COLO829 (cell line): ENCODE measurements at places on chromosomes 16 and 17.

DNA sequence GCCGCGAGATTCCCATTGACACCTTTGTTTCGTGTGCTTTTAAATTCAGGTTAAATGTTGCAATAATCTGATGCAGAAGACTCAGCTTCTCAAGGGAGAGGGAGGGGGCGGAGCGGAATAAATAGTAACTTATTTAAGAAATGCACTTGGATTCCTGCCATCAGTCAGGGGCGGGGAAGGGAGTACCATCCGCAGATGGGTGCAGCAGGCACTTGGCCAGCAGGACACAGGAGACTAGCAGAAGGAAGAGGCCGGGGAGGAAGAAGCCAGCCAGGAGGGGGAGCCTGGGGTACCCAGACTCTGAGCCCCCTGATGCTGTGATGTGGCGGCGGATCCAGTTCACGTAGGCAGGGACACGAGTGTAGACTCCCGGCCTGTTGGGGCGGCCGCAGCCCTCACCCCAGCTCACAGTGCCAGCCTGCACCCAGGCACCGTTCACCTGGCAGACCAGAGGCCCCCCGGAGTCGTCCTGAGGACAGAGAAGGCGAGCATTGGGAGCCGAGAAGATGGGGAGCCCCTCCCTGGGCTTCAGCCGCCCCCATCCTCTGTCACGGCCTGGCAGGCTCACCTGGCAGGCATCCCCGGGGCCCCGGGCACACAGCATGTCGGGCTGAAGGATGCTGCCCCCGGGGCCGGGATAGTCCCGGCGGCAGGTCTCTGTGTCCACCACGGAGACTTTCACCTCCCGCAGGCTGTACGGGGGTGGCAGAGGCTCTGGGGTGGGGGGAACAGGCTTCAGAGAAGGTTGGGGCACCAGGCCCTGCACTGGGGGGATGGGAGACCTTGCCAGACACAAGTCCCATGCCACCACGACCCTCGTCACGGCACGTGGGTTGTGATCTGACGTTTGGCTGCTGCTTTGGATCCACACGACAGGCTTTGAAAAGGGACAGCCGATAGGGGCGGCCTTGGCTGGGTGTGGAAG is 3.2 kb downstream of the TPSG1 start:
- no peak for DNase-seq

- DNase-seq: no peak
These were observed 359.3 kb downstream of the HS3ST4 start for GRCh38 chr16:26051063-26051462.

DNA sequence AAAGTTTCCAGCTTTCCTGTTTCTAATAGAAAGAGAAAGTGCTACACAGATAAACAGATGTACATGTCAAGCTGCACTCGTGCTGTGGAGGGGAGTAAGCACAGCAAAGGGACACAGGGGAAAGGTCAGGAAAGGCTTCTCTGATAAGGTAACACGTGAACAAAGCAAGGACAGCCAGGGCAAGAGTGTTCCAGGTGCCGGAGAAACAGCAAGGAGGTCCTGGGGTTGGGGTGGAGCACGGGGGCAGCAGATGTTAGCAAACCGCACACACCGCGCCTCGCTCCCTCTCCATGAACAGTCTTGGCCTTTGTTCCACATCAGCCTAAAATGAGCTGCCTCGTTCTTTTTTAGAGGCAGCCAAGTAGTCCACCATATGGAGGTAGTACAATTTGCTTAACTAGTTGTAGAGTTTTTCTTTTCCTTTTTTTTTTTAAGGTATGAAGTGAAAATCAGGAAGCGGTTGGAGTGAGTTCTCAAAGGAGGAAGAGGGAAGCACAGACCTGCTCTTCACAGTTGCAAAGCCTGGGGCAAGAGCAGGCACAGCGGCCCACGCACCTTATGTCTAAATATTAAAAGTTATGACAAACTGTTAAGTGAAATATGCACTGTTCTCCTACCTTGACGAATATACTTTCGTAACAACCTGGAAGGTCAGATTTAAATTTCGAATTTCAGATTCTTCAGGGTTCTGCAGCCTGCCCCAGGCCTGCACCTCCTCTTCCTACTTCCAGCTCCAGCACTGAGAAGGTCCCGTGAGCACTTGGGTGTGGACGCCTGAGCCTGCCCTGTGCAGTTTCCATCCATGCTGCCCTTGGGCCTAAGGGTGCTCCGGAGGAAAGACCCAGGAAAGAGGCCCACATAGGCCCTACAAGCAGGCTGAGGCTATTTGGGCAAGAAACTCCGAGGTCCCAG is 41.5 kb upstream of the RPH3AL start:
- DNase-seq: no peak

GRCh38 chr16:2280981-2281542 is 13.1 kb upstream of the RNPS1 start:
- DNase-seq: no peak

DNA sequence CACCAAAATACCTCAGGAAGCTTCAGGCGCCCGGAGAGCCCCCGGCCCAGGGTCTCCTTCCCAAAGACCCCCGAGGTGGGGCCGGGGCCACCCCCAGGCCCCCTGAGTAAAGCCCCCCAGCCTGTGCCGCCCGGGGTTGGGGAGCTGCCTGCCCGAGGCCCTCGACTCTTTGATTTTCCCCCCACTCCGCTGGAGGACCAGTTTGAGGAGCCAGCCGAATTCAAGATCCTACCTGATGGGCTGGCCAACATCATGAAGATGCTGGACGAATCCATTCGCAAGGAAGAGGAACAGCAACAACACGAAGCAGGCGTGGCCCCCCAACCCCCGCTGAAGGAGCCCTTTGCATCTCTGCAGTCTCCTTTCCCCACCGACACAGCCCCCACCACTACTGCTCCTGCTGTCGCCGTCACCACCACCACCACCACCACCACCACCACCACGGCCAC is 6.7 kb upstream of the TMEM88 start:
- DNase-seq: no peak

GRCh38 chr16:3530371-3530914 is 29.6 kb downstream of the CLUAP1 start:
- DNase-seq: no peak

- DNase-seq: no peak
These were observed 233.8 kb downstream of the SNX29 start for GRCh38 chr16:12210258-12210880.

DNA sequence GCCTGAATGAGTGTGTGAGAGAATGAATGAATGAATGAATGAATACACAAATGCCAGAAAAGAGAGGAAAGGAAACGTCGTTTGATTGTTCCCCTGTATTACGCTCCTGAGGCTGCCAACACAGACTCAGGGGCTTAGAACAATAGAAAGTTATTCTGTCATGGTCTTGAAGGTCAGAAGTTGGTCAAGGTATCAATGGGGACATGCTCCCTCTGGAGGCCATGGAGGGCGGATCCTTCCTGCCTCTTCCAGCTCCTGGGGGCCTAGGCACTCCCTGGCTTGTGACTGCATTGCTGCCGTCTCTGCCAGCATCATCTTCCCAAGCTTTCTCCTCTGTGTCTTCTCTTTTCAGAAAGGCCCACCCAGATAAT is 1.5 kb upstream of the SLC38A8 start:
- no peak for DNase-seq

- DNase-seq: no peak
These were observed 89.5 kb downstream of the WWP2 start for GRCh38 chr16:69851491-69852240.

DNA sequence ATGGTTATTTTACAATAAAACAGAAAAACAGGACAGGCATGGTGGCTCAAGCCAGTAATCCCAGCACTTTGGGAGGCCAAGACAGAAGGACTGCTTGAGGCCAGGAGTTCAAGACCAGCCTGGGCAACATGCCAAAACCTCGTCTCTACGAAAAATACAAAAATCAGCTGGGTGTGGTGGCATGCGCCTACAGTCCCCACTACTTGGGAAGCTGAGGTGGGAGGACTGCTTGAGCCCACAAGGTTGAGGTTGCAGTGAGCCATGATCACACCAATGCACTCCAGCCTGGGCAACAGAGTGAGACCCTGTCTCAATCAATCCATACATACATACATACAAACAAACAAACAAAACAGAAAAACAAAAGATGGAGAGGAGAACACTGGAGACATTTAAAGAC is 45.6 kb downstream of the USP31 start:
- DNase-seq: no peak

DNA sequence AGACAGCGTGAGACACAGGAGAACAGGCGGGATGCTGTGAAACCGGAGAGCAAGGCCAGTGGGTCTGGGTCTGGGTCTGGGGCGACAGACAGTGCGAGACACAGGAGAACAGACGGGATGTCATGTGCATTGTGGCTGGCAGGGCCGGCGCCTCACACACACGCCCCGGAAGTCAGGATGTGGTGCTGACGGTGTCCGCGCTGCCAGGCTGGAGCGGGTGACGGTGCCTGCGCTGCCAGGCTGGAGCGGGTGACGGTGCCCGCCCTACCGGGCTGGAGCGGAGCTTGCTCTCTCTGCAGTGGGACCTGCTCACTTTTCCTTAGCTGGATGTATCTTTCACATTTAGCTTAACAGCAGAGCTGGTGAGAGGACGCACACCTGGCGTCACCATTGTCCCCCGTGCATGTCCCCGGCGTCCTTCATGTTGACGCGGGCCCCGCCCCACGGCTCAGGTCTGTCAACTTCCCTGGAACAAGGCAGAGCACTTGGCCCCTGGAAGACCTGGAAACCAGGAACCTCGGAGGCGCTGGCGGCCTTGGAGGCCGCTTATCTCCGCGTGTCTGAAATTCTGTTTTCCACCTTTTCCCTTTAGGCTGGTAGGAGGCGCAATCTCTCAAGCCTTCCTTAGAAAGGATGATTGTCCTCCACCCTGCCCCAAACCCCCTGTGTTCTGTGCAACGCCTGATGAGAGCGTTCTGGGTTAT is 43.0 kb upstream of the ZNF750 start:
- no peak for DNase-seq

DNA sequence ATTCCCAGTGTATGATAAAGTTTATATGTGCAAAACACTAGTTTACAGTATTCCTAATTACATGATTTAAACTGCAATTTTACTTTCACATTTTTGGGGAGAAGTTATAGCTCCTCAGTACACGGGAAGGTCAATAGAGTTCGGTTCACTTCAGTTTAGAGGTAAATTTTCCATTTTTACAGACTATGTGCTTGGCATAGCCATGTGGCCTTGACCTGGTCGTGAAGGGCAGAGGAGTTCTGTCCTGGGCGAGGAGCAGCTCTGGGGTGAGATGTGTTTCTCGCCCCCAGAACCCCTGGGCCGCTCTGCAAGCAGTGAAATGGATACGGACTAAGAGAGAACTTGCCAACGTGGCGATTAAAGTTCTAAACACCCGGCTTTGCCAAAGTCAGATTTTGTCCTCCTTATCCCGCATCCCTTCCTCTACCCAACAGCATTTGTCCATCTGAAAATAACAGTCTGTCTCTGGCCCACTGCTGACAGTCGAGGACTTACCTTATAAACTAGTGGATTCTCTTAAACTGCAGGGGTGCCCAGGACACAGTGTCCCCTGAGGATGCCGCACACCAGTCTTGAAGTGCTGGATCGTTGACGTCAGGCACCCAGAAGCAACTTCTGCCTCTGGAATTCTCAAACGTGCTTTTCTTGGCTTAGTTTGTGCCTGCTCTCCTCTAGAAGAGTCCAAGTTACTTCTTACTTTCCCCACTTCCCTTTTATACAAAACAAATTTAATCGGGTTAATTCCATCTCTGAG is 1.5 kb upstream of the SIAH1 start:
- no peak for DNase-seq

- DNase-seq: no peak
These were observed 15.9 kb upstream of the C16orf95 start for GRCh38 chr16:87333101-87333500.

- DNase-seq: no peak
These were observed 424.1 kb downstream of the CA10 start for GRCh38 chr17:51734462-51734861.

- no peak for DNase-seq
These were observed 44.0 kb downstream of the TUBD1 start for GRCh38 chr17:59848778-59849177.

GRCh38 chr16:86457501-86458148 is 52.7 kb upstream of the FOXF1 start:
- DNase-seq: no peak

DNA sequence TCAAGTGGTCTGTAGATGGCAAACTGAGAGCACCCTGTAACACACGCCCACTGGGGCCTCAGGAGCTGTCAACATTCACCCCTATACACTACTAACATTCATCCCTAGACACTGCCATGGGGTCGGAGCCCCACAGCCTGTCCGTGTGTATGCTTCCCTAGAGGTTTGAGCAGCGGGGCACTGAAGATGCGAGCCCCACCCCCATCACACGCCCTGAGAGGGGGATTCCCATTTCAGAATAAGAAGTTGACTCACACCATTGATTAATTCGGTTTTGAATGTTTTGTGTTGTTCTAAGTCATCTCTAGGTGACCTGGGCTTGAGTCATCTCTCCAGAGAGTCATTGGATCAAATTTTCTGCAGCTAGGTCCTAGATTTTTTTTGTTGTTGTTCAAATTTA is 37.3 kb upstream of the MMD start:
- DNase-seq: peak; percentile 54

- no peak for DNase-seq
These were observed 397.3 kb downstream of the SHISA9 start for GRCh38 chr16:13298666-13299065.

- DNase-seq: no peak
These were observed 16.7 kb downstream of the SLC26A11 start for GRCh38 chr17:80236911-80237310.

DNA sequence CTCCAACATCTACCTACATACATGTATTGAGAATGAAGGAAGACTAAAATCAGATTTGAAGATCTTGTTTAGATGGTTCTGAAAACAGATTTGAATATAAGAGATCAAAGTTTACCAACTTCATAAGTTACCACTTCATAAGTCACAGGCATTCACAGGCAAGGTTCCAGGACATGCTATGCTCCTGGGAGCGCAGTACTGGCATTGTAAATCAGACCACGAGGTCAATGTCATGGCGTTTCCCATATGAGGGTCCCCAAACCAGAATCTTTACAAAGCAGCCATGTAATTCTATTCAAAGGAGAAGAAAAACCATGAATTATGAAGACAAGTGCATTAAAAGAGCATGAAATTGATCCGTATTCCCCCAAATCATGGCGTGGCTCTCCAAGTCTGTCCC is 3.0 kb downstream of the CDH11 start:
- no peak for DNase-seq

GRCh38 chr17:45940293-45940692 is 45.9 kb downstream of the MAPT start:
- DNase-seq: no peak

DNA sequence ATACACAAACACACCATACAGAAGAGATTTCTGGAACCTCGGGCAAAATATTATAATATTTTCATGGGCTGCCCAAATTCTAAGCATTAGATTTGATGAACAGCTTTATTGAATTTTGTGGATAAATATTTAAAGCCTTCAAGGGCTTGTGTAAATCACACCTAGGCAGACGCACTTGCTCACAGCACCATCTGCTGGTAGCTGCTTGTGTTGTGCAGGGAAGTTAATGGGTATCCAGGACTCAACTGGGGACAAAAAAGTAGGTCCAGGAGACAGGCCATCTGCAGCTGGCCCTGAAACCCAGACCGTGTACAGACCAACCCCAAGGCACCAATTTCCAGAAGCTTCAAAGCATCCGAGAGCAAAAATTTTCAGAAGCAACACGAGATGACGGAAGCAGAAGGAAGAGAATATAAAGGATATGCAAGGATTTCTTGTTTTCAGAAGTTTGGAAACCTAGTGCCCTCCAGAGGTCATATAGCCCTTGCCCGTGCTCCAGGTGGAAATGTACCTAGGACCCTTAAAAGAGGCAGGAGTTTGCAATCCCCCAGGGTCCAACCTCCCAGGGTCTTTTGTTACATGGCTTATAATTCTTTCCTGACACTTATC is 140.0 kb downstream of the CHD9NB start:
- peak; percentile 33 for DNase-seq
